NCI-H1105 treated with DMSO at 0.1 percent for 48 hours (cell line): ENCODE measurements at places on chromosomes 2 and 18.
A peak's percentile ranks its signal among the peaks of the same experiment; 100 is the strongest.

DNA sequence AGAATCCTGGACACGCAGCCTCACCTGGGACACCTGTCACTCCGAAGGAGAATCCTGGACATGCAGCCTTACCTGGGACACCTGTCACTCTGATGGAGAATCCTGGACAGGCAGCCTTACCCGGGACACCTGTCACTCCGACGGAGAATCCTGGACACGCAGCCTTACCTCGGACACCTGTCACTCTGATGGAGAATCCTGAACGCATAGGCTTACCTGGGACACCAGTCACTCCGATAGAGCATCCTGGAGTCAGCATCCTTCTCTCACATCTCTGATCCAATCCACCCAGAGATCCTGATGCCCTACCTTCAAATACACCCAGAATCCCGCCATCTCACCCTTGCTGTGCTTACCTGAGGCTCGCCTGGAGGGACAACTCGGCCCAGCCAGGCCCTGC lies 154.9 kb downstream of the NDUFA10 start:
- DNase-seq, result no peak

GRCh38 chr2:138757384-138757783 lies 22.8 kb downstream of the NXPH2 start:
- no peak for DNase-seq

- DNase-seq, result peak; percentile 51
Measured at GRCh38 chr2:221635949-221636348, 63.8 kb upstream of the EPHA4 start.

DNA sequence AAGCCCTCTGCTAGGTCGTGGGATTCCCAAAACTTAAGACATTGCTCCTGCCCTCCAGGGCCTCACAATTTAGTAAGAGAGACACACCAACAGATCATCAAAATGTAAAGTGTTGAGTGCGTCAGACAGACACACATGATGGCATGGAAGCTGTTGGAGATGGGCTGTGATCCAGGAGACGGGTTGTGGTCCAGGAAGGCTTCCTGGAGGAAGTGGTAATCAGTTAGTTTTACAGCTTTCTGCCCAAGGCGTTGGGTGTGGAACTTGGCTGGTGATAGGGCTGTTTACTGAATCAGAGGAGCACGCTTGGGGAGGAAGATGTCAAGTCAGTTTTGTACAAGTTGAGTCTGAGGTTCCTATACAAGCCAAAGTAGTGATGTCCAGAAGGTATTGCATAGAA lies 24.0 kb upstream of the GLI2 start:
- no peak for DNase-seq

DNA sequence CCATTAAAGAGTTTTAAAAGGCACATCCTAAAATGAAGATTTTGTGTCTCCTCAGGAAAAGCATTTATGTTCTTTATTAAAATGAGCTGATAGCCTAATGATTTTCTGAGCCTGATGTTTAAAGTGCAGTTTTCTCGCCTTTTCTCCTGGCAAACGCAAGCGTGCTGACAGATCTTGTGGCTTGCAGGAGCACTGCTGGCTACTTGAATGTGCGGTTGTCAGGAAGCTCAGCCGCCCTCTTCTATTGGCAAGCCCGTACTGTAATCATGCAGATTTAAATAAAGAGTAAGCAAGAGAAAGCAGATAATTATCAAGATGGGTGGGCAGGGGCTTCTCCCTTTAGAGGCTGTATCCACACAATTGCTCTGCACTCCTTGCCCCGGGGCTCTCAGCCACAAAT lies 139.5 kb upstream of the SPHKAP start:
- DNase-seq, result no peak

DNA sequence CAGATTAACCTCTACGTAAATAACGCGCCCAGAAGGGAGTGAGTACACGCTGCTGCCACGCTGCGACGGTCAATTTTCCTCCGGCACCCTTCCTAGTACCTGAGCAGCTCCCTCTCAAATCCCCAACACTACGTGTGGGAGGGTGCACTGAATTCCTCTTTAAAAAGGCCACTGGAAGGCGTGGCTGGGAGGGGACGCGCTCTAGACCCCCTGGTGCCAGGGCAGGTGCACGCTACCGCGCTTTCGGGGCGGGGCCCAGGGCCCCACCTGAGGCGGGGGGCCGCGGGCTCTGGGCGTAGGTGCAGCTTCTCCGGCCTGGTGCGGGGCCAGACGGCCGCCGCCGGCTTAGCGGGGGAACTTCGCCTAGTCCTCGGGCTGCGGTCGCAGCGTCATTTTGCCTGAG lies 668 bp upstream of the ANKRD12 start:
- DNase-seq, result peak; percentile 60

GRCh38 chr2:222669353-222669752 lies 2.1 kb upstream of the MOGAT1 start:
- no peak for DNase-seq

DNA sequence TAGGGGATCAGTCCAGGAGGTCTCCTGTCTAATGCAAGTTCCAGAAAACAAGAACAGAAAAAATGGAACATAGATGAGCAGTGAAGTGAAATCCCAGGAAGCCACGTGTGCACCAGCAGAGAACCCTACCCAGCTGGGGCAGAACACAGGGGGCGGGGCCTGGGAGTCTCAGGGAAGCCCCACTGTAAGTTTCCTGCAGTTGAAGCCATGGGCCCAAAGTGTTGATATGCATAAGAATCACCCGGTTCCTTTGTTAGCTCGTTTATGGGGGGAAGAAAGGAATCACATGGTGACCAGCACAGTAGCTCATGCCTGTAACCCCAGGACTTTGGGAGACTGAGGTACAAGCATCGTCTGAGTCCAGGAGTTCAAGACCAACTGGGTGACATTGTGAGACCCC lies 131.3 kb downstream of the INO80D start:
- no peak for DNase-seq

- DNase-seq, result no peak
Measured at GRCh38 chr2:172048508-172049503, 36.5 kb upstream of the DLX1 start.

DNA sequence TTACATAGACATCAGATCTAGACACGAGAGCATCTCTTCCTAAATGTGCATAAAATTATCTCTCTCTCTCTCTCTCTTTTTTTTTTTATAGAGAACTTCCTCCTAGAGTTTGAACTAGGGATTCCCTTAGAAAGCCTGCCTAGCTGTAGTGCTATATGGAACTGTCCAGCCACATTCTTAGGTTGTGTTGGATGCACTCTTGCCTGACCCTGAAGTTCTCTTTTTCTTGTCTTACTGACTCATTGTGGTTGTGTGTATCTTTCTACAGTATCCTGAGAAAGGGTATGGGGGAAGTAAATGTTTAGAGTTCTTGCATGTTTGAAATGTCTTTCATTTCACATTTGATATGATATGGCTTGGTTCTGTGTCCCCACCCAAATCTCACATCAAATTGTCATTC lies 368.2 kb downstream of the CDH2 start:
- DNase-seq, result no peak

DNA sequence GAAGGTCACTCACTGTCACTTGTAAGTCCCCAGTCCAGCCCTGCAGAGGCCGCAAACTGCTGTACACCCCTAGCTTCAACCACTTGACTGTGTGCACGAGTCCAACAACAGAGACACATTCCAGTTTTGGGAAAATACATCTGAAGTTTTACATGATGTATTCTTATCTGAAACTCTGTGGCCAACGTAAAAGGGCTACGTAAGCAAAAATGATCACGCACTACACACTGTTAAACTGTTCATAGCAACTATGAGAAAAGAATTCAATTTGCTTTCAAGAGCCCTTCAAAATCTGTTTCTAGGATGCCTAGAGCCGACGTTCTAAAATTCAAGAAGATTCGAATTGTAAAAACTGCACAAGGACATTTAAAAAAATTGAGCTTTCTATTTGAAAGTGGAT lies 26.0 kb downstream of the EDAR start:
- no peak for DNase-seq

- no peak for DNase-seq
Measured at GRCh38 chr2:231542136-231542535, 11.9 kb upstream of the NMUR1 start.

DNA sequence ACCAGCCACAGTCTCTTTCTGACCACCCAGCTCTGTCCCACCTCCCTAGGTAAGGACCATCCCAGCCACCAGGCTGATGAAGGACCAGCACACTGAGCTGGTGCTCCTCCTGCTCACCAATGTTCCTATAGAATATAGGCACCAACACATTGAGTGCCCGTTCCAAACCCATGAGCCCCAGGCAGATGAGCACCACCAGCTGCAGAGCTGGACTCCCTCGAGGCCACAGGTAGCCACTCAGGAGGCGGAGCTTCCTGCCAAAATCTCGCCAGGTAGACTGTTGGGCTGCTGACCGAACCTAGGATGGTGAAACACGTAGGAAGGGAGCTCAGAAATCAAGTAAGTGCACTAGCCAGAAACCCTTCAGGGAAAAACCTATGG lies 2.2 kb downstream of the ABCB6 start:
- DNase-seq, result no peak

DNA sequence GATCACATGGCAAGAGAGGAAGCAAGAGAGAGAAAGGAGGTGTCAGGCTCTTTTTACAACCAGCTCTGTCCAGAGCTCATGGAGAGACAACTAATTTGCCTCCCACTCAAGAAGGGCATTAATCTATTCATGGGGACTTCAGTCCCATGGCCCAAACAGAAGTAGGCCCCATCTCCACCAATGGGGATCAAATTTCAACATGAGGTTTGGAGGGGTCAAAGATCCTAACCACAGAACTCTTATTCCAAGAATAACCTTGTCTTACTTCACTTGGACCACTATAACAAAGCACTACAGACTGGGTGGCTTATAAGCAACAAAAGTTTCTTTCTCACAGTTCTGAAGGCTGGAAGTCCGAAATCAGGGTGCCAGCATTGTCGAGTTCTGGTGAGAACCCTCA lies 31.8 kb downstream of the GRB14 start:
- DNase-seq, result no peak

- DNase-seq, result no peak
Measured at GRCh38 chr2:36696533-36696932, at the start of gene VIT. Gene VIT, plus strand, starts transcription at chr2:36696707. Its CDS starts 19,664 bp downstream, at chr2:36716371.

DNA sequence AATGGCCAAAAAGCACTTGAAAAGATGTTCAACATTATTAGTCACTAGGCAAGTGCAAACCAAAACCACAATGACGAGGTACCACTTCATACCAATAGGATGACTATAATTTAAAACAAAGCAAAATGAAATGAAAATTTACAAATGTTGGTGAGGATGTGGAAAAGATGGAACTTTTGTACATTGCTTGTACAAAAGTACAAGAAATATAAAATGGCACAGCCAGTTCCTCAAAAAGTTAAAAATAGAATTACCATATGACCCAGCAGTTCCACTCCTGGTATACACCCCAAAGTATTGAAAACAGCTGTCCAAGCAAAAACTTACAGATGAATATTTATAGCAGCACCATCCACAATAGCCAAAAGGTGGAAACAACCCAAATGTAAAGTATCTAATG lies 107.8 kb upstream of the XPO1 start:
- no peak for DNase-seq

DNA sequence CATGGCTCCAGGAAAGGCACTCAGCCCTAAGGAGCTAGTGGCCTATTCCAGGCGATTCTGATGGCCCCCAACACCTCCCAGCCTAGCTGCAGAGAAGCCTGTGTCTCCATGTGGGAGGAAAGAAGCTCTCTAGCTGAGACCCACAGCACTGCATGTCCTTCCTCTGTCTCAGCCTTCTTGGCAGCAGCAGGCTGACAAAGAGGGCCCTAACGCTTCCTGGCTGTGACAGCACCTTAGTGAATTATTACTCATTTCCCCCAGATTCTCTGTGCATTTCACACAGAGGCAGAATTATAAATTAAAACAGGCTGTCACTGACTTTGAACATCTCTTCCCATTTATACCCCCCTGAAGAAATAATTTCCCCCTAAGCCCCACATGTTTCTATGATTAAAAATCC lies 206.8 kb downstream of the CLIP4 start:
- no peak for DNase-seq

GRCh38 chr2:188678882-188679281 lies 295.3 kb upstream of the COL3A1 start:
- no peak for DNase-seq

- DNase-seq, result no peak
Measured at GRCh38 chr2:212906620-212907019, 244.8 kb downstream of the IKZF2 start.

DNA sequence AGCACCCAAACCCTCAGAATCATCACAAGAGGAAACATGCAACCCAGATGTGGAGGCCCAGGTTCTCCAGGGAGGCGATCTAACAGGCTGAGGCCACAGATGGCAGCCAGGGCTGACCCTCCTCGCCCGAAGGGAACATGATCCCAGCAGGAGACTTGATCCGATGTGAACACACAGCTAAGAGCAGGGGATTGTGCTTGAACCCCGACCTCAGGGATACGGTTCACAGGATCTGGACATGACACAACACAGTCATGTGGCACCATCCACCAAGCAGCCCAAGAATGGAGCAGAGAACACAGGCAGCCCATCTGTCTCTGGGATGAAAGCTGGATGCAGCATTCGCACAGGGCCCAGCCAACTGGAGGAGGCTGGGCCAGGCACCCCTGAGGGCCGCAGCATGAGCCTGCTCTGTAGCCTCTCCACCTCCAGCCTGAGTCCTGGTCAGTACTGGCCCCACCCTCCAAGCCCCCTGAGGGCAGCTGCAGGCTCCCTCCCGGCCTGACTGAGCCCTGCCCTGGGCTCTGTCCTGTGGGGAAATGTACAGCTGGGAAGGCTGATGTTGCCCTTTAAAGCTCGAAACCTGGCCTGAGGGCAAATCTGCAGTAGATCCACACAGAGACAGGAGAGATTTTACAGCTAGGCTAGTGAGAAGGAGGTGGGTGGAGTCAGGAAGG lies 39.0 kb downstream of the AQP12A start:
- DNase-seq, result no peak

GRCh38 chr2:32865399-32866068 lies 81.2 kb upstream of the LTBP1 start:
- no peak for DNase-seq

- DNase-seq, result no peak
Measured at GRCh38 chr2:239378918-239379640, 21.7 kb downstream of the HDAC4 start.

- no peak for DNase-seq
Measured at GRCh38 chr2:41920812-41921211, 127.0 kb upstream of the PKDCC start.

DNA sequence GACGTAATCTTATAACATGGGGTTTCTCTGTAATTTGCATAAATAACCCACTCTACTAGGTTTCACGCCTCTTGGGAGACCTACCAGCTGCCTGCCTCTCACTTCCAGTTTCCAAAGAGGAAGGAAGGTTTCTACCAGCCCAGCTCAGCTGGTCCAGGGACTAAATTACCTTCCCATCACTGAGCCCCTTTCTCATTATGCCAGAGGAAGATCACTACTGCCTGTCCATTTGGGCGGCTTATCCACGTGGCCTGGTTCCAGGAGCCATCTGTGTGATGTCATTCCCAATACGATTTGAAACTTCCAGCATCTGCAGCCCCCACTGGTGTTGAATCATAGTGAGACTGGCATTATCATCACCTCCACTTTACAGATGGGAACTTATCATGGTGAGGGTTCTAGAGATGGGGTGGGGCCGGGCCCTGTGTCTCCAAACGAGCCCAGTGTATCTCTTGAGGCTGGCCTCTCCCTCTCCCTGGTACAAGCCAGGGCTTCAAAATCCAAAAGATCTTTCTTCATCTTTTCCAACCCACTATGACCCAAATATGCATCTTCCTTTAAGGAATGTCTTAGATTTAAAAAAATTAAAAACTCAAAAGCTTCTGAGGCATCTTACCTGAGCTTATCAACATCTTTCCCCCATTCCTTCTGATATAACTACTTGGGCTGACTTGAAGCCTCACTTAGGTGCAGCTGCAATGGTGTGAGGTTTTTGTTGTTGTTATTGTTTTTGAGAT lies 140.8 kb downstream of the DDX1 start:
- DNase-seq, result no peak
